Activated CD4-positive, alpha-beta T cell treated with anti-CD3 and anti-CD28 coated beads, Interleukin-2, amount 50 U/mL, for 1 hour (primary cell): ENCODE measurements at places on chromosomes 16 and 17.

GRCh38 chr17:36946726-36947091 is 2.0 kb upstream of the AATF start:
- DNase-seq: no peak

DNA sequence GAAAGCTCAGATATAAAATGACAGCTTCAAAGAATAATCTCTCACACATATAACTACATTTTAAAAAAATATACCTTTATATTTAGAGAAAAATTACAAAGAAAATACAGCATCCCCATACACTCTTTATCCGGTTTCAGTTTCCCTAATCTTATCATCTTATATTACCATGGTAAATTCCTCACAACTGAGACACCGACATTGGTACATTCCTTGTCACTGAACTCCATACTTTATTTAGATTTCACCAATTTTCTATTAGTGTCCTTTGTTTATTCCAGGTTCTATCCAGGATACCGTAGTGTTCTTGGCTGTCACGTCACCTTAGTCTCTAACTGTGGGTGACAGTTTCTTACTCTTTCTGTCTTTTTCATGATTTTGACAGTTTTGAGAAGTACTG is 22.0 kb upstream of the ABCA10 start:
- no peak for DNase-seq

GRCh38 chr17:57097832-57098421 is 12.9 kb downstream of the AKAP1 start:
- no peak for DNase-seq

- DNase-seq: no peak
Measured at GRCh38 chr17:77802811-77803220, 155.7 kb upstream of the TNRC6C start.

DNA sequence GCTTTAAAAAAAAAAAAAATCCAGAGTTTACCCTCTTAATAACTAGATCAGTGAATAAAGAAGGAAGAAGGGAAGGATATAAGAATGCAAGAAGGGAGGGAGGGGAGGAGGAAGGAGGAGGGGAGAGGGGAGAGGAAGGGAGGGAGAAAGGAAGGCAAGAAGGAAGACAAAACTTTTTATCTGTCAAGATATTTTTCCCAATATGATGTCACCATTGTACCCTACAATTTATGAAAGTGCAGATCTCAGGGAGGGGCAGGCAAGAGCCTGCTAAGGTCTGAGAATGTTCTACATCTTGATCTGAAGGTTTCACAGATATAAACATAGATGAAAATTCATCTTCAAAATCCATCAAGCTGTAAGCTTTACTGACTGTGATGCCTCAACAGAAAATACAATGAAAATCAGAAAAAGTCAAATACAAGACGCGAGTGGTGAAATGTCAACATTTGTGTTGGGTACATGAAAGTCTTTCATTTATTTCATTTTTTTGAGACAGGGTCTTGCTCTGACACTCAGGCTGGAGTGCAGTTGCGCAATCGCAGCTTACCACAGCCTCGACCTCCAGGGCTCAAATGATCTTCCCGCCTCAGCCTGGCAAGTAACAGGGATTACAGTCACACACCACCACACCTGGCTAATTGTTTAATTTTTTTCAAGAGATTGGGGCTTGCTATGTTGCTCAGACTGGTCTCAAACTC is 57.1 kb upstream of the EMP2 start:
- DNase-seq: no peak

DNA sequence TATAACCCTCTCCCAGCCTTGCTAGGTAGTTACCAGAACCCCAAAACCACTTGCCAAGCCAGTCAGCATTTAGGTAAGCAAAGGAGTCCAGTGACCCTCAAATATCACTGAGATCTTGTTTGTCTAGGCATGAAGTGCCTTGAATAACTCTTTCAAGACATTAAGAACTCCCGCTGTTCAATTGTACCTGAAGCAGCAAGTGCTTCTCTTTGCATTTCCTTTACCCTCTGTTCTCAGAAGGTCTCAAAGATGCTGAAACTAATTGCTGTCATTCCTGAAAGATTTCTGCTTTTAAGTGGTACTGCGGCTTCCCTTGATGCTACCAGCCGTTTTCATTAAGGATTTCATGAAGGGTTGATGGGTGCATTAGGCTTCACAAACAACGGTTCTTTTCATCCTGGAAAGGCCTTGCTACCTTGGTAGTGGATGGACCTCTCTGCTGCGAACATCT is 142.7 kb downstream of the PITPNC1 start:
- DNase-seq: no peak

- DNase-seq: peak; percentile 34
Measured at GRCh38 chr16:87297918-87298631, 19.1 kb downstream of the C16orf95 start.

DNA sequence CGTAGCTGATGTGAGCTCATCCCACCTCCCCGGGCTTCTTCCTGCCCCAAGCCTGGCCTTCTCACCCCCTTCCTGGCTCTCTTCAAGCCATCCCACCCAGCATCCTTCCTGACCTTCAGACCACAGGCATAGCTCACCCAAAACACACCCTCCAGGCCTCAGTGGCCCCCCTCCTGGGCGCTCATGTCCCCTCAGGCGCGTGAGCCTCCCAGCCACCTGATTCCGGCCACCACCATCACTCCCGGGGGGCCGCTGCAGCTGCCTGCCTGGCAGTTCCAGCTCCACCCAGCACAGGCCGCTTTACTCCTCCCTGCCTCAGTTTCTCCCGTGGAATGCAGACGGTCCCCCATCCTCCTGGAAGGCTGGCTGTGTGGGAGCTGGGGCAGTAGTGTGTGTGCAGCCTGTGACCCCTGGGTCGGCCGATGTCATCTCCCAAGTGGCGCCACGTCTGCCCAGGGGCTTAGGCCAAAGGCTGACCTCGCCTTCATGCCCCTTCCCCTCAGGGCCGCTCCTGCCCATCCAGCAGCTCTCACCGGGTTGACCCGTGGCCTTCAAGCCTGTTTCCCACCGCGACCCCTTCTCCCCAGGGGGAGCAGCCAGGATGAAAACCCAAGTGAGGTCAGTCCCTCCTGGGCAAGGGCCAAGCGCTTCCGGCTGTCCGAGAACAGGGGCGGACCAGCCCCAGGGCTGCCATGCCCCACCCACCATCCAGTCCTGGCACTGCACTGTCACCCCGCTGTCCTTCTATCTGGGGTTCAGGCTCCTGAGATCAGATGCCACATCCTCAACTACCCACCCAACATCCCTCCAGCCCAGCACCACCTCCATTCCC is 11.9 kb upstream of the CHMP6 start:
- DNase-seq: no peak

GRCh38 chr17:76983075-76983775 is 115.0 kb downstream of the MGAT5B start:
- DNase-seq: no peak

DNA sequence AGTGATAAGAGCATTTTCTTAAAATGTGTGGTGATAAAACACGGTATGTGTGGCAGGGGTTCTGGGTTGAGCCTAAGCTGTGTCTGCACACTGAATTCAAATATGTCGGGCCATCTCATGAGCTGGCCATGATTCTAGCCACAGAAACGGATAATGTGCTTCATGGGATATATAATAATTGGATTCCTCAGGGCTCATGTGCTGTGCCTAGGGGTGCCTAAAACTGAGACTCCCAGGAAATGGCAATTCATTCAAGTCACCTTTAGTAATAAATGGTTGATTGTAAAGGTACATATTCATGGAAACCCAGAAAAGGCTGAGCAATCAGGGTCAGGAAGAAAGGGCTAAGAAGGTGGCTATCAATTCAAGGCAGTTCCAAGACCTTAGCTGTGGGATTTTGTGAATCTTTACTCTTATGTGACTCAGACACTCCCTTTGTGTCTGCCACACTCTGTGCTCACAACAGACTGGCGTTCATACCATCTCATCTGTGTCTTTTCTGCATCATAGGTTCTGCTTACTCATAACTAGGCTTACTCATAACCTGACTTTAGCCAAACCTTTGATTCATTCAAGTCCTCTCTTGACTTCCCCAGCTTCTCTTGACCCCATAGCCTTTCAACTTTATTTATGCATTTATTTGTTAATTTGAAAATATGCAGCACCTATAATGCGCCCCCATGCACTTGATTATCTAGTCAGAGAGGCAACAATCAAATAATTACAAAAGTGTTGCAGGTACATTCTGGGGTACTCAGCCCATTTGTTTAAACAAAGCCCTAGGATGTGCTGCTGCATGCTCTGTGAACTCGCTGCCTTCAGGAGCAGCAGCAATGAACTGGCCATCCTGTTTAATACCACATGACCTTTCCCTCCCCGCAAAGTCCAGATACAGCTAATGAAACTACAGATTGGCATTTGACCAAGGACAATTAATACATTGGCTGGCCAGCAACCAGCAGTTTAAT is 28.4 kb upstream of the MED13 start:
- no peak for DNase-seq

- peak; percentile 63 for DNase-seq
Measured at GRCh38 chr16:4328046-4328781, 12.3 kb downstream of the GLIS2 start.

GRCh38 chr17:69959283-69959682 is 115.7 kb upstream of the KCNJ16 start:
- DNase-seq: no peak

DNA sequence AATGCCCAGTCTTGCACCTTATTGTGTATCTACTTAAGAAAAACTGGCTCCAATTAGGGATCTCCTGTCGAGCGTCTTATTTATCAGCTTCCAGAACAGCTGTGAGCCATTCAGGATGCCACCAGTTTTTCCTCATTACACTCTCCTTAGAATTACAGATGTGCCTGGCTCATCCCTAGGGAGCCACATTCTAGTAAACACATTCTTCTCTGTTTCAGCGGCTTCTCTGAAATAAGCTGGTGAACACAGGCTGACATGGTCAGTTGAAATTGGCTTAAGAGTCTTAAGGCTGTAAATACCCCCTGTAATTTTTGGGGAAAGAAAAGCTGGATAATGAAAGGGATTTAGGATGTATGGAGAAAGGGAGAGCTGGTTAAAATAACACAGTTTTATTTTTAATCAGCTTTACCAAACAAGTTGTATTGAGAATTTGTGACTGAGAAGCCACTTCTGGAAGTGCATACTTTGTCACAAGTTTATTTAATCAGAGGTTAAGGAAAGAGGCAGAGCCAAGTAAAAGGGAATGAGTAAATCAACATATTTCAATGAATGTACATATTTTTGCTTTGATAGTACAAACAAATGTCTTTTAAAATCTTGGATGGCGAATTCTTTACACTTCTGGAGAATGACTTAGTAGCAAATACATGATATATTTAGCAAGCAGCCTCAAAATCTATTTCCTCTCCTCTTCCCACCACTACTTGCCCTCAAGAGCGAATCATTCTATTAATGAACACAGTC is 562.0 kb upstream of the GOT2 start:
- no peak for DNase-seq

DNA sequence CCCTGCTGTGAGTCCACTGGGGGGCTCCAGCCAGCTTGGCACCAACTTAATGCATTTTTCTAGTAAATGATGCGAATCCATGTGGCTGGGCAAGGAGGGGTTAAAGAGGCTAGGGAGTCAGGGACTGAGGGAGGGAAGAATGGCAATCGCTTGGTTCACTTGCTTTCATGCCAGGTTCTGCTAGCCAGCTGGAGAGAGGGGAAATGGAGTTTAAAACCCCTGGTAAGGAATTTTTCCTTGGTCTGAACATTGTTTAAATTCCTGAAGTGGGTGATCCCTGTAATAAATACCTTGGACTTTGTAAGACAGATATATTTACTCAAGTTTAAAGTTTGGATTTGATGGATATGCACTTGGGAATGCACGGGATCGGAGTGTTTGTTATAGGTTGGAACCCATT is 22.8 kb downstream of the ANKFN1 start:
- DNase-seq: no peak

DNA sequence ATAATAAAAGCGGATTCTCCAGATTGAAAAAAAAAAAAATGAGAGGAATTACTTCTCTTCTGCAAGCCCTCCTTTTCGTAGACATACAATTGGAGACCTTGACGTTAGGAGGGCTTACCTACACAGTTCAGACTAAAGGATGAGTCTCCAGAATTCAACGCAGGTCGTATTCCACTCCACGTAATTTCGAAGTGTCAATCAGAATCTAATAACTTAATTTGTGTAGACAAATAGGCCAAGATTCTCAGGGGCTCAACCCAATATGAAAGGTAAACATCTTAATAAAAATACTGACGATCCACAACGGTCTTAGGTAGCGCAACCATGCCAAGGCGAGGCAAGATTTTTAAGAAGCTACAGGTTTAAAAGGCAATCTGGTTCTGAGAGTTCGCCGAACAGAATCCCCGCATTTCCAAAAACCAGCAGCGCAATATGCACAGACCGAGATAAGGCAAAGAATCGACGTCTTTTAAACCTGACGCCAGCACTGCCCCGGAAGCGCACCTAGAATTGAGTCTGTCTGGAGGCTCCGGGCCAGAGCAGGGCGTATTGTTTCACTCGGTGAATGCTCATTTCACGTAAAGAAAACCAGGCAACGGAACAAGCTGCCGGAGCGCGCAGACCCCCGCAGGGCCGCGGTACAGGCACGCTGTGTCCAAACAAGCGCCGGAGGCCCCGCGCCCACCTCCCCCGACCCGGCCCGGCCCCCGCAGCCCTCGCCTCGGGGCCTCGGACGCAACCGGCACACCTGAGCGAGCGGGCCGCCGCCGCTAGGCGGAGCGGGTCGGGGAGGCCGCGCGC is 623 bp downstream of the MBTPS1 start:
- peak; percentile 59 for DNase-seq
